ENCODE measurements at places on chromosomes 12 and 14. TPM values are rescaled to one million over a fixed set of nuclear protein-coding genes. Genes with fewer than 3 reads are reported as not detected.

- no peak overlapping the region for H3K27ac ChIP-seq
- H3K27me3 ChIP-seq: no peaks in the 10 kb centered on the region
- no peak overlapping the region for H3K4me3 ChIP-seq
- no peak for DNase-seq
These were observed 448.4 kb upstream of the SEL1L start for GRCh38 chr14:81982046-81982445.

- no peak for DNase-seq
- peaks cover 4% of the 10 kb centered on the region for H3K27me3 ChIP-seq
- H3K27ac ChIP-seq: no peak overlapping the region
- no peaks in the 10 kb centered on the region for H3K36me3 ChIP-seq
These were observed 40.5 kb upstream of the PLEKHG6 start for GRCh38 chr12:6269986-6270385.

The PPP1R12A gene
- total RNA-seq: 100 TPM

DNA sequence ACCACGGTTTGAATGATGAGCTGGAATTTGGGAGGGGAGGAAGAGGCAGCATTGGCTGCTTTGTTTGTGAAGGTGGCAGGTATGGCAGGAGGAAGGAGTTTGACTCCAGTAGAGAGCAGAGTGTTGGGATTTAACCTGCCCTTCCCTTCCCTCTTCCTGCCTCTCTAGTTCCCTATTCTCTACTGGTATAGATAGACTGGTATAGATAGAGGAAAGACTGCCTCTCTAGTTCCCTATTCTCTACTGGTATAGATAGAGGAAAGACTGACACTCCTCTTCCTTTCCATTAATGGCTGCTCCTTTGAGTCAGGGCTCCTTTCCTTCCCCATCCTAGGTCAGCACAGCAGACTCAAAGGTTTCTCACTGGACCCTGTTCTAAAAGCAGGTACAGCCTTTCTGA is 8.4 kb upstream of the SYCP3 start:
- H3K27ac ChIP-seq: no peak overlapping the region
- no peaks in the 10 kb centered on the region for H3K27me3 ChIP-seq
- no peak overlapping the region for H3K4me3 ChIP-seq
- no peak for DNase-seq
- H3K4me1 ChIP-seq: peaks cover 14% of the 10 kb centered on the region

The NR1H4 gene
- total RNA-seq: not detected

The KLHDC1 gene
- total RNA-seq: 5.6 TPM

GRCh38 chr12:18810537-18811253 is 72.8 kb downstream of the CAPZA3 start:
- no peak overlapping the region for H3K4me3 ChIP-seq
- no peaks in the 10 kb centered on the region for H3K36me3 ChIP-seq
- no peaks in the 10 kb centered on the region for H3K4me1 ChIP-seq
- no peak for DNase-seq

DNA sequence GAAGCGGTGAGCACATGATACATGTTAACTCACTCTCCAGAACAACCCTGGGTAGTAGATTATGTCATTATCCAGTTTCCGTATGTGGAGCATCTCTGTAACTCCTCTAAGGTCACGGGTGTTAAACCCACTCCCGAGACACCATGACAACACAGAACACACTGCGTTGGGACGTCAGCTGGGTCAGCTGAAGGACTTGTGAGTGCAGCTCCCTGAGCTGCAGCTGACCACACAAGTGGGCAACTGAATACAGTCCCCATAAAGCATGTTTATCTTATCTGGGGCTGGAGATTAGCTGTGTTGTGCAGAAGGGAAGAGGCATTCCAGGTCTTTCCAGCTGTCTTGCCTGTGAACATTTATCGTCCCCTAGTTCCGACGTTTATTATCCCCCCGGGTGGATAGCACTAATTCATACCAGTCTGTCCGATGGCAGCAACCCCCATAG is 211.5 kb downstream of the CHST11 start:
- H3K36me3 ChIP-seq: peaks cover 21% of the 10 kb centered on the region
- no peak for DNase-seq
- peaks cover 46% of the 10 kb centered on the region for H3K4me1 ChIP-seq

DNA sequence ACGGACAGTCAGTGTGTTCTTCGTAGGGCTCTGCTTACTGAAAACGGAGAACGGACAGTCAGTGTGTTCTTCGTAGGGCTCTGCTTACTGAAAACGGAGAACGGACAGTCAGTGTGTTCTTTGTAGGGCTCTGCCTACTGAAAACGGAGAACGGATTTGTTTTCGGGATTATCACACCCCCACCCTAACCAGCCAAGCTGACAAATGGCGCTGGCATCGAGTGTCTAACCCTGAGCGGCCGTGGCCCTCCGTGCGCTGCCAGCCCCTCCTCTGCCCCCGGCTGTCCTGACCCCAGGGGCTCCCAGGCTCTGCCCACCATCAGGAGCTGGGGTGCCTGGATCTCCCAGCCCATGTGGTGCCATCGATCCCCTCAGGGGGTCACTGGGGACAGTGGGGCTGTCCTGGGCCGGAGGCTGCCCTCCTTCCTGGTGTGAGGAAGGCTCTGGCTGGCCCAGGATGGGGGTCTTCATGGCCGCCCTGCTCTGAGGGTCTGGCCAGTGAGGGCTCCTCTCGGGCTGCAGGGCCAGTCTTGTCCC is 57.3 kb downstream of the FBRSL1 start:
- H3K27me3 ChIP-seq: no peaks in the 10 kb centered on the region
- H3K27ac ChIP-seq: no peak overlapping the region
- no peak for DNase-seq
- H3K36me3 ChIP-seq: peaks cover 4% of the 10 kb centered on the region
- no peak overlapping the region for H3K4me3 ChIP-seq
- H3K4me1 ChIP-seq: peaks cover 10% of the 10 kb centered on the region

DNA sequence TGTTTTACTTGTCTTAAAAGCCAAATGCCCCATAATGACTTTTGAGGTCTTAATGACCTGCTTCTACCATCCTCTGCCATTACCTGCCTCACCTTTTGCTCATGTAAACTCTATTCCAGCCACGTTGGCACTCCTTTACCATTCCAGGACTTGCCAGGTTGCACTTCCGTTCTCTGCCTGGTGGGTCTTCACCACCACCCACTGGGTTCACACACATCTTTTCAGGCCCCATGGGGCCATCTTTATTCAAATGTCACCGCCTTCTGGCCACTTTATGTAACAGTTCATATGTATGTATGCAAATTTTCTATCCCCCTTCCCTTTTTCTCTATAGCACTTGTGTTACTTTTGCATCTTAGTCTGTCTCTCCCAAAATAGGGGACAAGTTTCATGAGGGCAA is 57.7 kb downstream of the ATP2A2 start:
- H3K4me1 ChIP-seq: peaks cover 3% of the 10 kb centered on the region
- no peak for DNase-seq
- peaks cover 33% of the 10 kb centered on the region for H3K36me3 ChIP-seq
- no peak overlapping the region for H3K27ac ChIP-seq
- no peak overlapping the region for H3K4me3 ChIP-seq

Data from activated naive CD8-positive, alpha-beta T cell treated with anti-CD3 and anti-CD28 coated beads, Interleukin-2, amount 10 ng/mL, durations not matched to agents 7 days and 5 days (primary cell).